ENCODE measurements at places on chromosomes 3 and 15.

- no peak for DNase-seq
Measured at GRCh38 chr15:82624008-82624407, 23.2 kb downstream of the CPEB1 start.

DNA sequence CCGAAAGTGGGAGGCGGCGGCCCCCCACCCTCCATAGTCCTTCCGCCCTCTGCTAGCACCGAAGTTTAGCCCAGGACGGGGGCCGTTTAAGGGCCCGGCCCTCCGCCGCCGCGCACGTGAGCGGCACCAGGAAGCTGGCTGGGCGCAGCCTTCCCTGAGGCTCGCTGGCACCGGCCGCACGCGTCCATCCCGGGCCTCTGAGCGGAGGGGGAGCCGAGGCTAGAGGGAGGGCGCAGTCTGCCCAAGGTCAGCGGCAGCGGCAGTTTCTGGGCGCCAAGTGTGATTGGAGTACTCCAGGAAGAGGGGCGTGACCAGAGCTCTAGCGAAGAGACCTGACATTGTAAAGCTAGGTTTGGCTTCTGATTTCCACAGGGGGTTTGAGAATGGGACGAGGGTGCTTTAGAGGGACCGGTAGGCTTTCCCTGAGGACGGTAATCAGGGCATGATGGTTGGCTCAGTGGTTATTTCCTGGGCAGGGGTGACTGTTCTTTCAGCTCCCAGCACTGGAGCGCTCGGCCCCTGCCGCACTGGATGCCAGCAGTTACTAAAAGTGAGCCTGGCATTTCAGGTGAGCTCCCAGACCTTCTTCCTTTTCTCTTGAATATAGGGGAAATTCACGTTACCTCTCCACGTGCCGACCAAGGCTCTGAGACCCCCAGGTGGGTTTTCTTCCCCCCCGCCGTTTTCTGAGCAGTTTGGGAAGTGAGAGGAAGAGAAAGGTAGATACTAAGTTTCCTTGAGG lies 853 bp downstream of the TEX264 start:
- DNase-seq = peak; percentile 68

GRCh38 chr15:29924750-29925149 lies 102.5 kb upstream of the TJP1 start:
- DNase-seq = no peak

- DNase-seq = peak; percentile 9
Measured at GRCh38 chr3:57803647-57804081, 47.6 kb downstream of the SLMAP start.

DNA sequence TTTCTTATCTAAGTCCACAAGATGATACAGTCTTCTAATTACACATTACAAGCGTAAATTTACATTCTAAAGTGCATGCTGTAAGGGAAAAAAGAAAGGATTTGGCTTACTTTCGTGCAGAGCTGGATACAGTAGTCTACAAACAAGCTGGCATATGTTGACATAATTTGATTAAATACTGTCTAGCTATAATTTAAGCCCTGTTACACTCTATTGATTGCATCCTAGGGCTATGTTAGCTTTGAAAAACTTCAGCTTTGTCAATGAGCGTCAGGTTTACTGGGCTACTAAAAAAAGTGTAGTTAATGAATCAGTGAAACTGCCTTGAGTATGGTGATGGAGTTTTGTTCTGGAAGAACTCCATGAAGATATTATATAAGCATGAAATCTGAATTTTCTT lies 24.5 kb upstream of the PLCL2 start:
- no peak for DNase-seq

GRCh38 chr15:77702211-77702957 lies 69.7 kb upstream of the LINGO1 start:
- no peak for DNase-seq

GRCh38 chr3:128040660-128041059 lies 11.6 kb upstream of the SEC61A1 start:
- DNase-seq = no peak

- DNase-seq = no peak
Measured at GRCh38 chr3:170233530-170233929, 11.3 kb downstream of the PRKCI start.

DNA sequence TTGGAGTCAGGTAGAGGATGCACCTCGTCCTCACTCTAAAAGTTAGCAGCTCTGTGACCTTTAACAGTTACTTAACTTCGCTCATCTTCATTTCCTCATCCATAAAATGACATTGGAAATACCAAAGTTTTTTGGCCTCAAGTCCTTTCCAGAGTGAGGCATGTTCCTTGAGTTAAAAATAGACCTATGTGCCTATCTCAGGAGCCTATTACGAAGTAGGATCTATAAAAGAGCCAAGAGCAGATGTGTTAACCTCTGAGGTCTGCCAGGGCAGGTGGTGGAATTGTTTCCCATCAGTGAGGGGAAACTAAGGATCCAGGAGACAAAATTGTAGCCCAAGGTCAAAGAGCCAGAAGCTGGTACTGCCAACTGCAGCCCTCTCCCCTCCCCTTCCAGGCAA lies 120.4 kb upstream of the EIF1B start:
- no peak for DNase-seq

GRCh38 chr3:140187656-140188221 lies 252.8 kb downstream of the CLSTN2 start:
- DNase-seq = no peak

GRCh38 chr15:45386420-45386819 lies 8.1 kb upstream of the GATM start:
- no peak for DNase-seq

DNA sequence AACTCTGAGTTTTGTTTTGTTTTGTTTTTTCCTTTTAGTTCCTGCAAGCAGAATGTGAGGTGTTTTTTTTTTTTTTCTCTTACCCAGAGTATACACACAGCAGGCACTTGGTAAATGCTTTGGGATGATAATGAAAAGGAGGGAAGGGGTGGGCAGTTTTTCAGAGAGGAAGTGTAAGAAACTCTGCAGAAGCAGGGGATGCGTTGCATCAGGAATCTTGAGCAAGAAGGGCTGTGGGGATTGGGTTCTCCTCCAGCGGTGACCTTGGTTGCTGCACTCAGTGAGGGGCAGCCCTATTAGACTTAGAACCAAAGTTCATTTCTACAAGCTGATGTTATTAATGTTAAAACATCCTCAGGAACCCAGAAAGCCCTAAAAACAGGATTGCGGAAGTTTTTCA lies 32.2 kb upstream of the TMEM158 start:
- DNase-seq = no peak

DNA sequence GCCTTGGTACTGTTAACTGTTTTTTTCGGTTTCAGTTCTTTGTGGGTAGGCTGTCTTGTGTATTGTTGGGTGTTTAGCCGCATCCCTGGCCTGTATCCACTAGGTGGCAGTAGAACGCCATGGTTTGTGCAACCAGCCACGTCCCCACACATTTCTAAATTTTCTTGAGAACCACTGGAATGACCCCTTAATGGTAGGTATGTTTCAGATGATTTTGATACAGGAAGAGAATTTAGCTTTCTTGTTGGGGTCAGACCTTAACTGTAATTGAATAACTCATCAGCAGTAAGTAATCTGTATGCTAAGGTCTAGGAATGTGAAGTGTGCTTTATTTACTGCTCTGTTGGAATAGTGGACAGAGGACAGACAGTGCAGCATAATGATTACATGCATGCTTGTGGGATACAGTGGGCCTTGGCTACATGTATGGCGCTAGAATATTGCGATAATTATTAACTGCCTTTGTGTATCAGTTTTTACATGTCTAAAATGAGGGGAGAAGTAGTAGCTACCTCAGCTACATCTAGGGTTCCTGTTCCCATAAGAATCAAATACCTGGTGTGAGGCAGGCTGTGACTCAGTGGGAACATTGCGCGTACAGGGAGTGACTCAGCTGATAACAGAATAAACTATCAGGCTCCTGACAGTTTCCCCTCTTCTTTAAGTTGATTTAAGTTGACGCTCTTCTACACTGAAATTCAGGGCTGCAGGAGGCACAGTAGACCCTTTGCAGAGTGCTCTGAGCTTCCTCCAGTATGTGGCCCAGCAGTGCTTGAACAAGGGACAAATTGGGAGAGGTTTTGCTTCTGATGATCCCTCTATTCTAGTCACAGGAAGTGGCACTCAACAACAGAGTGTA lies 25.0 kb upstream of the GPR171 start:
- DNase-seq = peak; percentile 85

- no peak for DNase-seq
Measured at GRCh38 chr15:99732751-99733267, 428 bp downstream of the LYSMD4 start.

GRCh38 chr3:182246870-182247269 lies 535.1 kb downstream of the SOX2 start:
- no peak for DNase-seq

DNA sequence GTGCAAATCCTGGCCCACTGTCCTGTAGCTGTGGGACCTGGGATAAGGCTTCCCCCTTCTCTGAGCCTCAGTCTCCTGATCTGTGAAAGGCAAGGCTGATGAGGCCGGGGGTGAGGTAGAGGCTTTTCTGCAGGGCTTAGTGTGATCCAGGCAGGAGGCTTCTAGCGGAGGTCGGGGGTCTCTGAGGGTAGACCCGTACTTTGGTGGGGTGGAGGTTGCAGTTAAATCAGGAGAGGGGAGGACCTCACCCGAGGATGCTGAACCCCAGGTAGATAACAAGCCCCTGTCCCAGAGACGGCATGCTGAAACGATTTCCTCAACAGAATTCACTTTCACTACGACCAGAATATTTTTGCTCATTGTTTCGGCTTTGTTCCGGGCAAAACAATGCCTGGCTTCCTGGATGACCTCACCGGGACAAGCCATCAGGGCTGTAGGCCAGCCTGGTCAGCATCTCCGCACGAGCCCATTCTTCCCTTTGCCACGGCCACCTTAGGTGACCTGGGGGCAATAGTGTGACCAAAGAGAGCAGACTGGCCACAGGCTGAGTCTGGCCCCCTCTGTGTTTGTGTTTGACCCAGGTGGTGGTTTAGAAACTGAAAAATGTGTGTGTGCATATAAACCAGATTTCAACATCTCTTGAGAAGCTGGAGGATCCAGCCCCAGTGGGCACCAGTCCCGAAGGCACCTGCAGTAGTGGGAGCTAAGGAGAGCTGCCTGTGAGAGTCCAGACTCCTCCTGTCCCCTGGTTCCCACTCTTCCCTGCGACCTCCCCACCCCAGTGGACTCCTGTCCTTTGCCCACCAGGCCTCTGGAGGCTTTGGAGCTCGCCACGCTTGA lies 33.0 kb downstream of the SLC6A6 start:
- no peak for DNase-seq

GRCh38 chr3:42377681-42378080 lies 32.7 kb downstream of the LYZL4 start:
- no peak for DNase-seq

DNA sequence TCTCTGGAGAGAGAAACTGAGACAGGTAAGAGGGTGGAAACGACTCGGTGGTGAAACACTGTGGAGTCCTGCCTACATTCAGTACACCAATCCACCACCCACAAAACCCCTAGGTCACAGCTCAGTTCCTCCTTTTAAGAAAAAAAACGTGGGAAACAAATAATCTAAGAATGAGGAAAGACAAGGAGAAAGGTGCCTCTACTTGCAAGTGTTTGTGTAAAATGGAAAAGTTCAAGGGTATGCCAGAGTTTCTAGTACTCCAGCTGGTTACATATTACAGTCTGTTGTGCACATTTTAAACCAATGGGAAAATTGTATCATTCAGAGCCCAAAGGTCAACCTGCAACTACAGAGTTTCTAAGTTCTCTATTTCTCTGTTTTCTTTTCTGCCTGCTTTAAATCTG lies 32.2 kb downstream of the HGD start:
- DNase-seq = no peak

DNA sequence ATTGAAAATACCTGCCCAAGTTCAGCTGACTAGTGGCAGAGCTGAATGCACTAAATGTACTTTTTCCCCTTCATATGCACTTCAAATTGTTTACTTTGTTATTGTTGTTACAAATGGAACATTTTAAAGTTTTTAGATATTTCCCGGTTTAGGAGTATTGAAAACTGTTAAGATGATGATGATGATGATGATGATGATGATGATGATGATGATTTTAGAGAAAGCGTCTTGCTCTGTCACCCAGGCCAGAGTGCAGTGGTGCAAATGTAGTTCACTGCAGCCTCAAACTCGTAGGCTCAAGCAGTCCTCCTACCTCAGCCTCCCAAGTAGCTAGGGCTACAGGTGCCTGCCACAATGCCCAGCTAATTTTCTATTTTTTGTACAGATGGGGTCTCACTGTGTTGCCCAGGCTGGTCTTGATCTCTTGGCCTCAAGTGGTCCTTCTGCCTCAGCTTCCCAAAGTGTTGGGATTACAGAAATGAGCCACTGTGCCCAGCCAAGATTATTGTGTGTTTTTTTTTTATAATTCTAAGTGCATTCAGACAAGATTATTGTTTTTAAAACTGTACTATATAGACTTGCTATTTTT lies 45.9 kb upstream of the SLC22A13 start:
- DNase-seq = no peak

GRCh38 chr3:105140899-105141367 lies 225.8 kb upstream of the ALCAM start:
- no peak for DNase-seq

DNA sequence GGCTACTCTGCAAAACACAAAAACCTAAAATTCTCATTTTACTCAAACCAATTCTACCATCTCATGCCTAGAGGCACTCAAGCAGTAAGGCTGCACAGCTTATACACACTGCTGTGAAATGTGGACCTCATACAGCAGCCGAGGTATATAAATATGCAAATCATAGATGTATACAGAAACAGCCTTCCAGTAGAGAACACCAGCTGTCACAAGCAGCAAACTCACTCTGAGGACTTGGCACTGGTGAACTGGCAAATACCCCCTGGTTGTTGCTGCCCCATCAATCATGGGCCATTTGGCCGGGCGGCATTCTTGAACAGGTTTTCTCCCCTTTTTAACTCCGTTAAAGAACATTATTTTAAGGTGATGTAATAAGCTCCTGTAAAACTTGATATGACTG lies 378.0 kb downstream of the LSAMP start:
- DNase-seq = no peak

GRCh38 chr3:186487819-186488218 lies 56.4 kb downstream of the CRYGS start:
- DNase-seq = no peak

GRCh38 chr15:50953302-50953701 lies 44.8 kb downstream of the AP4E1 start:
- no peak for DNase-seq

GRCh38 chr3:170203457-170203856 lies 18.8 kb upstream of the PRKCI start:
- no peak for DNase-seq

GRCh38 chr15:82393671-82394070 lies 35.9 kb upstream of the GOLGA6L9 start:
- no peak for DNase-seq

- no peak for DNase-seq
Measured at GRCh38 chr3:143832433-143832832, 15.8 kb downstream of the SLC9A9 start.

GRCh38 chr15:40846841-40847222 lies 3.0 kb downstream of the SPINT1 start:
- no peak for DNase-seq

Data from CD4-positive, alpha-beta T cell treated with Interleukin-6 for 4 hours (primary cell).